Activated naive CD8-positive, alpha-beta T cell treated with anti-CD3 and anti-CD28 coated beads, Interleukin-2, amount 50 U/mL, for 24 hours (primary cell): ENCODE measurements at places on chromosomes 12 and 14.

- no peak for DNase-seq
Measured at GRCh38 chr12:524167-524951, 64.6 kb downstream of the B4GALNT3 start.

- DNase-seq = no peak
Measured at GRCh38 chr14:61184112-61184511, 97.0 kb downstream of the TMEM30B start.

- no peak for DNase-seq
Measured at GRCh38 chr14:62796431-62796830, 248.8 kb downstream of the KCNH5 start.

GRCh38 chr14:63470962-63471793 is 72.0 kb downstream of the PPP2R5E start:
- DNase-seq = no peak

DNA sequence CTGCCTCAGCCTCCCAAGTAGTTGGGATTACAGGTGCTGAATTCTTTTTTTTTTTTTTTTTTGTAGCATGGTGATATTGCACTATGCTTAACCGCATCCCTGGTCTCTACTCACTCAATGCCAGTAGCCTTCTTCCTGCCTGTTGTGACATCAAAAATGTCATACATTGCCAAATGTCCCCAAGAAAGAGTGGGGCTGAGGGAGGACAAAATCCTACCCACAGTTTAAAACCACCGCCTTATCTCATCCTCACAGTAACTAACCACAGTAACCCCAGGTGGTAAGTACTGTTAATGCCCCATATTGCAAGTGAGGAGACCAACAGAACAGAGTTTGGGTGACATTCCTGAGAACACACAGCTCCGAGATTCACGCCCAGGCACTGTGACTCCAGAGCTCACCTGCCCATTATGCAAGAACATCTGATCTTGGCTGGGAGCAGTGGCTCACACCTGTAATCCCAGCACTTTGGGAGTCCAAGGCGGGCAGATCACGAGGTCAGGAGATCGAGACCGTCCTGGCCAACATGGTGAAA is 19.6 kb downstream of the MORN3 start:
- no peak for DNase-seq

GRCh38 chr14:78978896-78979295 is 808.7 kb downstream of the NRXN3 start:
- no peak for DNase-seq

- no peak for DNase-seq
Measured at GRCh38 chr12:125137766-125138344, 72.6 kb downstream of the AACS start.

GRCh38 chr12:120895532-120895931 is 8.6 kb downstream of the SPPL3 start:
- DNase-seq = no peak

GRCh38 chr14:74792249-74793039 is 29.3 kb downstream of the YLPM1 start:
- no peak for DNase-seq

DNA sequence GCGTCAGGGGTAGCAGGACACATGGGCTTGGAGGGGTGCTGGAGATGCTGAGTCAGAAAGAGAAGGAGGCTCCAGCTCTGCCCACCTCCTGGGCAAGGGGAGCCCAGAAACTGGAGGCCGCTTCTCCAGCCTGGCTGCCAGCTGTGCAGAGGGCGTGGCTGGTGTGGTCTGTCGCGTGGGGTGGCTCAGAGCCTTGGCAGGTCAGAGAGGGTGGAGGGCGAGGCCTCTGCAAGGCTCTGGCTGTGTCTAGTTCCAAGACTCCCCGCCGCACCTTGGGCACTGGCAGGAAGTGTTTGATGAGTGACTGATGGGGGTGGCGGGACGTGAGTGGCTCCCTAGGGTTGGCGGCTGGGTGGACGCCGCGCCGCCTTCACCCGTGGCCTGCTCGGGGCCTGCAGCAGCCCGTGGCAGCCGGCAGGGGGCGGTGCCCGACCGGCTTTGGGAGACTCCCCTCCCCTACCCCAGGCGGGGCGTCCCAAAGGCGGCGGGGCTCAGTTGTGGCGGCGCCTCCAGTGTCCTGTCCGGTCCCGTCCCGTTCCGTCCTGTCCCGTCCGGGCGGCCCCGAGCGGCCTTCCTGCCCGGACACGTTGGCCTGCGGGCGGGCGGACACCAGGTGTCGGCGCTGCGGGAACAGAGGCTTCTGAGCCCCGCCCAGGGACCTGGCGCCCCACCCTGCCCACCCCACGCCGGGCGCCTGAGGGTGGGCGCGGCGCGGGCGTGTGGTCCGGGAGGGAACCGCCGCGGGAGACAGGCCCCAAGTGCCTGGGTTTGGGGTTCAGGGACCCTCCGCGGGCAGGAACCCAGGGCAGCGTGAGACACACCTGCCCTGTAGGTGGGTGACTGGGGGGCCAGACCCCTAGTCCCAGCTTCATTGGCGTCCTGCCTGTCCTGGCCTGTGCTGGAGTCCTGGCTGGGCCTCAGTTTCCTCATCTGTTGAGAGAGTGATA is 39.7 kb downstream of the KRT80 start:
- peak; percentile 71 for DNase-seq

GRCh38 chr14:96905825-96906224 is 108.6 kb downstream of the VRK1 start:
- no peak for DNase-seq

GRCh38 chr12:6369916-6370575 is 5.3 kb downstream of the SCNN1A start:
- DNase-seq = no peak

DNA sequence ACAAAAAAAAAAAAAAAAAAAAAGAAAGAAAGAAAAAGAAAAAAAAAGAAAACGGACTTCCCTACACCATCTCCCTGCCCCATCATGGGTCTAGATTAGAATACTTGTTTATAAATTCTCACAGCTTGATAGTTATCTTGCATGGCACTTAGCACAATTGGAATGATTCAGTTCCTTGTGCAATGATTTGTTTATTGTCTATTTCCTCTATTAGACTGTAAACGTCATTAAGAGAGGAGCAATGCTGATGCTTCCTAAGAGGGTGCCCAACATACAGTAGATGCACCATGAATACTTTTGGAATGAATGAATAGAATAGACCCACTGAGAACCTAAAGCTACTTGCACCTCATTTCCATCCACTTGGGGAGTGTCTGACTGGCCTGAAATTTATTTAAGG is 40.8 kb downstream of the PAX9 start:
- DNase-seq = no peak

DNA sequence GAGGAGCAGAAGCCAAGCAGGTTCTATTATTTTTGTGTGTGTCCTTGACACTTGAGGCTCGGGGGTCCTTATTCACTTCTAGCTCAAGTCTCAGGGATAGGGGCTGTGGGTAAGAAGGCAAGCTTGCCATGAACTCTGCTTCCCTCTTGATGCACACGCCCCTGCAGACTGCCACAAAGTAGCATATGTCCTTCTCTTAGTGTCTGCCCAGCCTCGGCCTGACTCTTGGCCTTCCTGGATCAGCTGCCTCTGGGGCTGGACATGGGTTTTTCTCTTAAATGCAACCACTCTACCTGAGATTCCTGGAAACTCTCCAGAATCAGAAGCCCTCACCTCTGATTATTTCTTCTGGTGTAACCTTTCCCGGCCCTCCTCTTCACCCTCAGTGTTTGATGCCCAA is 28.2 kb upstream of the PEX5 start:
- no peak for DNase-seq

DNA sequence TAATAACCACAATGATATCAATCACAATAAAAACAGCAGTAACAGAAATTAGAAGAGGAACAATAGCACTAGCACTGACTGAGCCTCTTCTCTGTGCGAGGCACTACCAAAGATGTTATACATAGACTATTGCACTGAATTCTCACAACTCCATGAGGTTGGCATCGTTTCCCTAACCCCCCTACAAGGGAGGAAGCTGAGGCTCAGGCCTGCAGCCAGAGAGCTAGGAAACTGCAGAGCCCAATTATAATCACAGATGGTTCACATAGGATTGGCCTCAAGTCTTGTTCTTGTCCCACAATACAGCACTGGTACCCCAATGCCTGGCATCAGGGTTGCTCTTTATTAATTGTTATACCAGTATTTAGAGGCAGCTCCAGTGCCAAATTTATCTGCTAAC is 278.0 kb downstream of the CEP128 start:
- DNase-seq = no peak

DNA sequence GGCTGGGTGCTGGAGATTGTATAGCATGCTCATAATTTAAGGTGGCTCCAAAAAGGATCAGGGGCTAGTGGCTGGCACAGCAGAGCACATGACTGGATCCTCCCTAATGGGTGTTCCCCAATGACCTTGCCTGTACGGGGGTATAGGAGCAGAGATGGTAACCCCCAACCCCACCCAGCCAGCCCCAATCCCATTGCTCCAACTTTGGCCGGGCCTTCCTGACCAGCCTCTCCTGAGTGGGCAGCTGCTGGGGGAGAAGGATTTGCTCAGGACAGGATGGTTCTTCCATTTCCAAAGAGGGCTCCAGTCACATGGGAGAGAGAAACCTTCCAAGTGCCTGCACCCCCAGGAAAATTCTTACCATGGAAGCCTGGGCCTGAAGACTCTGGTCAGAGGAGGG is 15.3 kb upstream of the NR4A1 start:
- no peak for DNase-seq

- DNase-seq = no peak
Measured at GRCh38 chr12:103330672-103331071, 165.1 kb downstream of the C12orf42 start.

GRCh38 chr12:101761350-101761749 is 22.1 kb upstream of the SYCP3 start:
- DNase-seq = no peak

DNA sequence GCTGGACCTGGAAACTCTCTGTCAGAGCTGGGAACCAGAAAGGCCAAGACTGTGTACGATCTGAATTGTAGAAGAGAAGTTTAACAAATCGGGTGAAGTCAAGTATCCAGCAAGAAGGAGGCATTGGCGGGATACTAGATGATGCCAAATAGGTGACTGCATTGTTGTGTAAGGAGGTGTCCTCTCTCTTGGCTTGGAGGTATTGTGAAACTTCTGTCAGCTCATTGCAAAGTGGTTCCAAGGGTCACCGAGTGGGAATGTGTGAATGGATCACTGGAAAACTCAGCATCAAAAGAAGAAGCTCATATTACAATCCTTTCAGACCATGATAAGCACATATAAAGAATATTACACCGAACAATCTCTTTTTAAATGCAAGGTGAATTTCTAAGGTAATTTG is 11.7 kb downstream of the NAV3 start:
- DNase-seq = no peak
